ENCODE measurements at places on chromosomes 1 and 21.

- no peak for DNase-seq
Observed at GRCh38 chr1:2204415-2205190, 10.0 kb upstream of the FAAP20 start.

- no peak for DNase-seq
Observed at GRCh38 chr1:109722908-109723691, 11.0 kb downstream of the GSTM5 start.

DNA sequence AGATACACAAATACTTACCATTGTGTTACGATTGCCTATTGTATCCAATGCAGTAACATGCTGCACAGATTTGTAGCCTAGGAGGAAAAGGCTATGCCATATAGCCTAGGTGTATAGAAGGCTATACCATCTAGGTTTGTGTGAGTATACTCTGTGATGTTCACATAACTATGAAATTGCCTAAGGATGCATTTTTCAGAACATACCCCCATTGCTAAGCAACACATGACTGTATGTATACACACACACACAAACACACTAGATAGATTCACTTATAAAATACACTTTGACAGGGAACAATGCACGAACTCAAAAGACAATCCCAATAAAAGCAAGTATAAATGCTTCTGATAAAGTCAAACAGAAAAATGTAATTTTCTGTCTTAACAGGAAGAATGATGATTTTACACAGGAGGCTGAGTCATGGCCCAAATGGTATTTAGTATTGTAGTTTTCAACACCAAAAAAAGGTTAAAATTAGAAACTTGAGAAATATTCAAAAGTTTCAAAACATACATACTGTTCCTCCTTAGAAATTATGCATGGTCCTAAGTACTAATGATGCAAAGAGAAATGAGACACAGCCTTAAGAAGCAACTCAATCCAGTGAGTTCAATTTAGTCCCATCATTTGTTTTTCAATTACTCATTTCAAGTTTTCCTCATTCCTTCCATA lies 12.2 kb downstream of the FH start:
- no peak for DNase-seq

DNA sequence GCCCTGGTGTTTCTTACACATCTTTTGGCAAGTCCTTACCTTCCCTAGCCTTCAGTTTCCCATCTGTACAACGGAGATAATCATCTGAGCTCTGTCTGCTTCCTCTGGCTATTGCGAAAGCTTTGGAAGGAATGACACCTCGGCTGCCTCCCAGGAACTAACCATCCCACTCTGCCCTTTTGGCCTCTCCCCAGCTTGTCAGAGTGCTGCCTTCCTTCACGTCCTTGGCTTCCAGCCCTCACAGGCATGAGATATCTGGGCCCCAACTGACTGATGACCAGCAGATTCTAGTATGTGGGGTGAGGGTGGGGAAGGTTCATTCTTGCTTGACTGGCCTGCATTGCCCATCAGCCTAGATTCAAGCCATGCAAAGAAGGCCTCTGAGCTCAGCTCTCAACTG lies 253.1 kb upstream of the FGGY start:
- no peak for DNase-seq

GRCh38 chr21:32329331-32329730 lies 30.7 kb downstream of the MRAP start:
- no peak for DNase-seq

GRCh38 chr1:205879974-205880373 lies 30.0 kb upstream of the PM20D1 start:
- DNase-seq = no peak

- no peak for DNase-seq
Observed at GRCh38 chr1:53315046-53315445, 12.8 kb downstream of the LRP8 start.

- DNase-seq = no peak
Observed at GRCh38 chr1:223214261-223214807, 71.3 kb upstream of the TLR5 start.

- DNase-seq = no peak
Observed at GRCh38 chr1:9651565-9652378, at the start of gene PIK3CD. Gene PIK3CD (plus strand): TSS chr1:9651731. CDS start chr1:9710456, 58,725 bp downstream.

DNA sequence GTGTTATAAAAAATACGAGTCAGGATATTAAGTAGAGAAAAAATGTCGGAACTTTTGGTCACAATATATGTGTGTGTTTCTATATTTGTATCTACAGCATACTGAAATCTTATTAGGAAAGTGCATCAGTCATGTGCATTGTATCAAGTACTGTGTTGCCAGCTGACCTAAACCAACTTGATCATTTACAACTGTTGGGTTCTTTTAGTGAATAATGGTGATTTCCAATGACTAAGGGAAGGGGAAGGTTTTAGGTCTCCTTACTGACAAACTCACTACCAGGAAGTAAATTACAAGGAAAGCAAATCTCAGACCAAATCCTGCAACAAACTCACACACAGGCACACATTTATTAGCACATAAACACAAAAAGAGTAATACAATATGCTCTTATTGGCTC lies 142.7 kb downstream of the TSEN15 start:
- no peak for DNase-seq

GRCh38 chr1:15944308-15945010 lies 31.4 kb downstream of the ZBTB17 start:
- no peak for DNase-seq

DNA sequence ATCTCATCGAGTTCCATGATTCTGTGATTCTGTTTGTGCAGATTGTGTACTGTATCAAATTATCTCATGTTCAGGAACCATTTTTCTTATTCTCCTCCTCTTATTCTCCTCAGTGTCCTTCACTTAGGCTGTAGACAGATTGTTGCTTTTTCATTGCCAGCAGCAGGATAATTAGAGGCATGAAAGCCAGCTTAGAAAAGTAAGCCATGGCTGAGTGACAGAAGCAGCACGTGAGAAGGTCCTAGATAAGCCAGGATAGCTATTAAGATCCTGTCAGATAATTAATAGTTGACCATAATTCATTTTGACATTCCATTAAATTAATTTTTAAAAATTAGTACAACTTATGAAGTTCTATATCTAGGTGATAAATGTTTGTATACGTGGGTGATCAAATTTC lies 60.8 kb upstream of the PRKACB start:
- no peak for DNase-seq

DNA sequence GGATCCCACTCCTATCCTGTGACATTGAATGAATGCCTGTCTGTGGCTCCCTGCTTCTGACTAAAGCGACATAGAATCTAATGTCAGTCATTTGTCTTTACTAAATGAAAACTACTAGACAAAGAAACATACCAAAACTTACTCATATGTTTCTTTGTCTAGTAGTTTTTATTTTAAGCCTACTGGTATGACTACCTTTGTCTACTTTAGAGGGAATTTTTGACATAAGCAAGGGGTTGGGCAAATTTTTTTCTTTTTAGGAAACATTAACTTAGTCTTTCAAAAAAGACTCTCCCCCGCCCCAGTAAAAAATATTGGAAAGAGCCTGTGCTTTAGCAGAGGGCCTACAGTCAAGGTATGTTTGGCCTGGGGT lies 4.9 kb downstream of the NEK7 start:
- no peak for DNase-seq
